CD4-positive, alpha-beta T cell treated with Interferon gamma for 1 hour (primary cell): ENCODE measurements at places on chromosomes 7 and 10.

DNA sequence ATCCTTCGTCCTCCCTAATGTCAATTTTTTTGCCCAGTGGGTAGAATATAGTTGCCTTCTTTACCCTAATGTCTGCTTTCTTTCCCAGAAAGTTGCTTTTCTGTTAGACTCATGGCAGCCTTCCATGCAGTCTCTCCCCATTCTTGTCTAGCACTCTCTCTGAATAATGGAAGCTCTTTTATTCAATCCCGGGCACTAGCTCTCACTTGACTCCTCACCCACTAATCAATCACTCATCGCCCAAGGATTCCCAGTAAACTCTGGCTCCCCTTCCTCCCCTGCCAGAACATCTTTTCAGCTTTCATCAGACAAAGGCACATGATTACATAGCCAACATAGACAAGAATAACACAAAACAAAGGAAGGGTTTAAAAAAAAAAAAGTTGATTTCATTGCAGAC is 100.2 kb upstream of the RELN start:
- DNase-seq, result no peak

- DNase-seq, result no peak
Measured at GRCh38 chr10:45408421-45409319, 34.7 kb downstream of the ALOX5 start.

GRCh38 chr10:132001238-132001972 is 19.7 kb upstream of the BNIP3 start:
- peak; percentile 24 for DNase-seq

DNA sequence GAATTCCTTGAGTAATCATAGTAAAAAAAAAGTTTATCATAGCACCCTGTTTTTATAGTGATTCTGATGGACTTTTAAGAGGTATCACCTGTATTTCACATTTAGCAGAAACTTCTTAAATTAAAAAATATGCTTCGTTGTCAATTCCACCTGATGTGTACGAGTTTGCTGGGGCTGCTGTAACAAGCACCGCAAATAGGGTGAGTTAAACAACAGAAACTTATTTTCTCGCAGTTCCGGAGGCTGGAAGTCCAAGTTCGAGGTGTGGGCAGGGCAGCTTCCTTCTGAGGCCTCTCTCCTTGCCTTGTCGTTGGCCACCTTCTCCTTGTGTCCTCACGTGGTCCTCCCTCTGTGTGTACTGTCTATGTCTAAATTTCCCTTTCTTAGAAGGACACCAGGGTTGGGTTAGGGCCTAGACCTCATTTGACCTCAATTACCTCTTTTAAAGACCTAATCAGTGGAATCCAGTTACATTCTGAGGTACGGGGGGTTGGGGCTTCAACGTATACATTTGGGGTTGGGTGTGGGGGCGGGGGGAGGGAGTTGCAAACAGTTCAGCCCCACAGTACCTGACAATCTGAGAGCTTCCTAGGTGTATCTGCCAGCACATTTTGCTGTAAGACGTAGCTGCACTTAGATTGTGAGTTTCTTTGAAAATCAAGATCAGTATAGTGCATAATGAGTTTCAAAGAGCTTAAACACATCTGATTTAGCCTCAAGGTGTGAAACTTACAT is 72.7 kb downstream of the RBM33 start:
- DNase-seq, result no peak

DNA sequence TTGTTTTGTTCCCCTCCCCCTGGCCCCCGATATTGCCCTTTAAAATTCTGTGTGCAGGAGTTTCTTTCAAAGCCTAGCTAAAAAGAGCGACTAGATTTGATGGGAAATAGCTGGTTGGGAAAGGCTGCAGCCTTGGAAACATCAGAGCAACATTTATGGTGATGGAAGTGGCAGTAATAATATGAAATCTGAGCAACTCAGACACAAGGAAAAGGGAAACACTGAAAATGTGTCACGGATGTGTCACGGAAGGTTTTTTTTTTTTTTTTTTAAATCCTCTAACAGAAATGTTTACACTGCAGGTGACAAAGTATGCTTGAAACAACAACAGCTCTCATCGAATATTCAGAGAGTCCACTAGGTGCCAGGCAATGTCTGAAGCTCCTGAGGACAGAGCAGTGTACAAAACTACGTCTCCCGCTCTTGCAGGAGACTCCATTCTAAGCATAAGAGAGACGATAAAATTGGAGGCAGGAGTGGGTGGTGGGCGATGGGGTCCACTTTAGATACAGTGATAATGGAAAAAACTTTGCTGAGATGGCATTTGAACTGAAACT is 143.0 kb downstream of the RSU1 start:
- DNase-seq, result no peak
